M059J (cell line): ENCODE measurements at places on chromosomes 7 and 10. TPM values are rescaled to one million over a fixed set of nuclear protein-coding genes. Genes with fewer than 3 reads are reported as not detected.

Gene ADCYAP1R1
- not detected in 2 replicates for total RNA-seq

Gene ATAD1
- total RNA-seq: 21.4 and 40.7 TPM in 2 replicates

Gene DNAJC30
- total RNA-seq: 1.1 and 1.8 TPM in 2 replicates

Gene CRYGN
- total RNA-seq: not detected in 2 replicates

Gene MYH16
- 0.05 and 0.34 TPM in 2 replicates for total RNA-seq

Gene HOXA3
- 0.86 and 8.6 TPM in 2 replicates for total RNA-seq

Gene KDM7A
- 0.64 and 0.69 TPM in 2 replicates for total RNA-seq

Gene NPTX2
- not detected in 2 replicates for total RNA-seq

Gene MOGAT3
- not detected in 2 replicates for total RNA-seq

Gene PNLIPRP1
- not detected in 2 replicates for total RNA-seq

Gene PDIA4
- total RNA-seq: 307 and 409 TPM in 2 replicates

Gene FGFR2
- 2.1 and 6.8 TPM in 2 replicates for total RNA-seq

Gene HYAL4
- not detected in 2 replicates for total RNA-seq

Gene FANK1
- 4.5 and 11.2 TPM in 2 replicates for total RNA-seq

Gene JAZF1
- total RNA-seq: 6.7 and 6.9 TPM in 2 replicates

Gene IGF2BP3
- 50.6 and 76.9 TPM in 2 replicates for total RNA-seq

- DNase-seq: no peak
These were observed 323.5 kb downstream of the PTPRN2 start for GRCh38 chr7:158263964-158264748.

DNA sequence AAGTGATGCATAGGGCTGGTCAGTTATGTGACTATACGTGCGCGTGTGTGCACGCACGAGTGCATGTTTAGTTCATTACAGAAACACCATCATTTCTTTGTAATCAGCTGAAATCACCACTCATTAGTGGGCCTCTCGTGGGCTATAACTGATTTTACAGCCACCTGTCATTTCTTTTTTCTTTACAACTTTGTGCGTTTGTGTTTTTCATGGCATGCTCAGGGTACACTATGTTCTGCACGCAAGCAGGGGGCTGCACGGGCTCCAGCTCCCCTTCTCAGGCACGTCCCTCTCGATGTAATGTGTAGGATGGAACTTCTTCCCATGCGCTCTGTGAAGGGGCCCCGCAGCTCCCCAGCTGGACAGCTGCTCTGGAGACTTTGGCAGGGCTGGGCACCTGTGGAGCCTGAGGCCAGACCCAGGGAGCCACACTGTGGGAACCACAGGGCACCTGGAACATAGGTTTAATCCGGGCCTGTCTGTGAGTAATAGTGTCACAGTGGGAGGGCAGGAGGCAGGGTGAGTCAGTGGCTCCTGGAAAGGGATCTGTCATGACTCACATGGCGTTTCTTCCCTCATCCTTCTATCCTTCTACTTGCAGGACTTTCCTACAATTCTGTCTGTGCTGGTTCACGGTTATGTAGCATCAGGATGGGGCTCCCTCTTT lies 4.9 kb downstream of the GCK start:
- DNase-seq: peak; percentile 96

GRCh38 chr7:90965211-90965610 lies 299.0 kb upstream of the FZD1 start:
- DNase-seq: no peak

DNA sequence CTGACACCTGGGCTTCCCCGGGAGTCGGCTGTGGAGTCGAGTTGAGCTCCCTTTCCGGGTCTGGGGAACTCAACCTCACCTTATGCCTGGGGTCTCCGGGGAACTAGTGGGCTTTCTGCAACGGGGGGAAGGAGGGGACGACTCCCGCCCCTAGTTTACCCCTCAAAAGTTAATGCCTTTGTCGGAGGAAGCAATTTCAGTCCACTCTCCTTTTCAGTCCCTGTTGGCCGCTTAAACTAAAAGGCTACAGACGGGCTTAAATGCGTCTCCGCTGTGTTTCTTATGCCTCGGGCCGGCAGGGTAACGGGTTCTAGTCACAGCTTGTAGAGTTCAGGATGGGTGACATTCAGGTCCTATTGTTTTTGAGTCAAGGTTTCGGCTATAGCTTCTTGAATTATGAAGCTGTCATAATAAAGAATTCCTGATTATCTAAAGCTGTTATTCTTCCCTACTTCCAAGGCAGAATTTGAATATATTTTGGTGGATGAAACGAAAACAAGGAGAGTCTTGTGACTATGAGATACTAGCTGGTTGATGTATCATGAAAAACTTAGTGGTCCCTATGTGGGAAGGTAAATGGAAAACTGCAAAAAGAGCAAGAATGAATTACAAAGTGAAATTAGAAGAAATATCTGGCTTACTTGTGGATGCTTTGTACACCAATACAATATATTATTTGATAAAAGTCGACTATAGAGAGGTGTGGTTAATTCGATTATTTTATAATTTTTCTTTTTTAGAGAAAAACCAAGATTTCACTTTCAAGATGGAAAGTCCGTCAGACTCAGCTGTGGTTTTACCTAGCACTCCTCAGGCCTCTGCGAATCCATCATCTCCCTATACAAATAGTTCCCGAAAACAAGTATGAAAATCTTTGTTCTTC lies 495 bp downstream of the SFR1 start:
- DNase-seq: peak; percentile 38

GRCh38 chr7:27930910-27931476 lies 191.0 kb downstream of the TAX1BP1 start:
- no peak for DNase-seq

- peak; percentile 67 for DNase-seq
These were observed 220.9 kb upstream of the MKLN1 start for GRCh38 chr7:131106681-131107336.

DNA sequence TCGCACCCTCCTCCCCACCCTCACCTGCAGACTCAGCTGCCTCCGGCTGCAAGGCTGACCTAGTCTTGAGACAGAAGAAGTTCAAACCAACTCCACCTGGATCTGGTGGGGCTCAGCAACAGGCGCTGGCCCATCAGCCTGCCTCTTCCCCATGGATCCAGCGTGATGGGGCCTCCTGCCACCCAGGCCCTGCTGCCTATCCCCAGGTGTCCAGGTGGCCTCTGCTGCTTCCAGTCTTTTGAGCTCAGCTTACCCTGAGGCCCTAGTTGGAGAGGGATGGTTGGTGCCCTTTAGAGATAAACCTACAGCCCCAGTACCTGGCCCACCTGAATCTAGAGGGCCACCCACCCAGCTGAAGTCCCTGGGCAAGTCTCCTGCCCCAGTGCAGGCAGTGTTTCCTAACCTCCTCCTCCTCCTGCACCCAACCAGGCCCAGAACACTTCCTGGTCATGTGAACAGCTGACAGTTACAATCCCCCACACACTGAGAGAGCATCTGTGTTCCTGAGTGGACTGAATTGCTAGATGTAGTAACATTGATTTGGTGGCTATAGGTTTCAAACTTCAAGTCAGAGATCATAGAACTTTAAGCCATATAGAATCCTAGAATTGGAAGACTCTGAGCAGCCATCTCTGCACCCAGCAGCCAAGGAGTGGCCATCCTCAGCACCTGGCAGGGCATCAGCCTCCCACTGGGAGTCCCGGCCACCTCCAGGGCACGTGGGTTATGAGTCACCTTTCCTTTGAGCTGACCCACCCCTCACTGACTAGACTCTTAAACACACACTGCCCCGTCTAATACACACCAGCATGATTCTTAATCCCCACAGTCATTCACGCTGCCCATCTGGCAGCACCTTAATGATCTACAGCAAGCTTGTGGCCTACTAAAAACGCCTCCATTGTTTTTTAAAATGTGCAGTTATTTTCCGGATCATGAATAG lies 51.9 kb downstream of the ALOX5 start:
- peak; percentile 45 for DNase-seq

GRCh38 chr10:125479059-125479458 lies 203.9 kb downstream of the TEX36 start:
- DNase-seq: peak; percentile 44

DNA sequence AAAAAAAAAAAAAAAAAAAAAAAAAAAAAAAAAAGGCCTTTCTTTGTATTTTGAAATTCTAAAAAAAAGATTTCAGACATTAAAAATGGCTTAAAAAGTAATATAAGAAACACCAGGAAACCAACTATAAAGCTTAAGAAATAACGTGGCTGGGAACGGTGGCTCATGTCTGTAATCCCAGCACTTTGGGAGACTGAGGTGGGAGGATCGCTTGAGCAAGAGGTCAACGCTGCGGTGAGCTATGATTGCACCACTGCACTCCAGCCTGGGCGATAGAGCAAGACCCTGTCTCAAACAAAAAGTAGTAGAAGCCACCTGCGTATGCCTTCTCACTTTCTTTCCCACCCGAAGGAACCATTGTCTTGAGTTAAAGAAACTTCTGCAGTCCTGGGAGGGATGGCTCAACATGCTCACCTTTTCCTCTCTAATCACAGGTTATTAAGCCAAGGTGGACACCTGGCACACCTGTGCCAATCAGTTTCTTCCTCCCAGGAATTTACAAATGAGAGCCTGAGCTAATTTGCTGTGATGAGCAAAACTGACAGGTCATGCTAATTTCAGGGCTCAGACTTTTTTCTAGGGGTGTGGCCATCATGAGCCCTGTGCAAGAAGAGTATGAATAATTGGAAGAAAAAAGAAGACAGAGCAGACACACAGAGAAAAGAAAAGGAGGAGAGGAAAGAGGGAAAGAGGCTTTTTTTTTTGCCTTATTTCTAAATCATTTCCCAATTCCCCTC lies 72.0 kb upstream of the PARD3 start:
- no peak for DNase-seq

GRCh38 chr7:9761224-9761623 lies 1212.4 kb upstream of the PHF14 start:
- no peak for DNase-seq

DNA sequence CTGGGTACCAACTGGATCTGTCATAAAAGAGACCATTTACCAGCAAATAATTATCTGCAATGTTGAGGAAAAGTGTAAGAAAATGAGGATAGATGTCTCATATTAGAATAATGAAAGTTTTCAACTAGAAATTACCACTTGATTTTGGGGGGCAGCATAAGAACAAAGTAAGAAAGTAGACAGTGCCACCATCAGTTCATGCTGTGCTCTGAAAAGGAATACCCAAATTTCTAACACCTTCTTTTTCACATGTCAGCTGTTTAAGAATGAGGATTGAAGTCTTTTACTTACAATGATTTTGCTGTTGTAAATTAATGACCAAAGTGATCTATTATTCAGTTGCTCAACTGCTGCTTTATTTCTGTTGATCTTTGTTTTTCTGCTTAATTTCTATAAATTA lies 578.3 kb downstream of the ETV1 start:
- no peak for DNase-seq

DNA sequence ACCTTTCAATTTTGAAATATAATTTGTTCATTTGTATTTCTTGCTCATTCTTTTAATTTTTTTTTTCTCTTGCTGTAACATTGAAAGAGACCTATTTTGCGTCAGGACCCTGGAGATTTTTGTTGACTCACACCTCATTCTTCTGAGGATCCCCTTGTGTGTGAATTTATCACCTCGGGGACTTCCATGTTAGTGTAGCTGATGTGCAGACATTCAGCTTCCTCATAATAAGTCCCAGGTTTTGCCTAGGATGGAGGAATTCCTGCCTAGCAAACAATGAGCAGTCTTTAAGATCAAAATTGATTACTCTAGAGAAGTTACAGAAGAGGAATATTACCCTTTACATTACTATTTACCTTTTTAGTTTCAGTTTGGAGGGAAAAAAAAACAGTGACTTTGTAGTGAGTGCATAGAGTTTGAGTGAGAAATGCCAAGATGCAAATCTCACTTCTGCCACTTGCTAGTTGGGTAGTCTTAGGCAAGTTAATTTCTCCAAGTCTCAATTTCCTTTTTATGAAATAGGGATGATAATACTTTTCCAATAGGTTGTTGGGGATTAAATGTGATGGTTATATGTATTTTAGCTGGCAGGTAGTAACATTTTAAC lies 14.3 kb downstream of the TES start:
- no peak for DNase-seq

GRCh38 chr10:7819121-7819460 lies 786 bp downstream of the TAF3 start:
- peak; percentile 44 for DNase-seq

- DNase-seq: no peak
These were observed 179.0 kb upstream of the DKK1 start for GRCh38 chr10:52135101-52135500.

DNA sequence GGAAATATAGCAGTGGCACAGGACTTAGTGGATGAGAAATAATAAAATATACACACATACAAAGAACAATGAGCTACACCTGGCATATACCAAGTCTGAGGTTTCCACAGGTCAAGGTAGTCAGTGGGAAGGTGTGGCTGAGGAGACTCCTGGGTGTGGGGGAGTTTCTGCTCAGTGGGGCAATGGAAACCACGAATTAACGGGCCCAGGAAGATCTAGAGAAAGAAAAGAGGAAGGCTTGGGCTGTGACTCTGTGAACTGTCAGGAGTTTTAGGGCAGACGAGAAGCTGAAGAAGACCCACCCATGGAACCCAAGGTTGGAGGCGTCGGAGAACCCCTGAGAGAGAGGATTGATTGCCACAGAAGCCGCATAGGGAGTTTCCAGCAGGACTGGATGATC lies 196.5 kb downstream of the HERPUD2 start:
- DNase-seq: no peak

- no peak for DNase-seq
These were observed 468.6 kb upstream of the ZMIZ1 start for GRCh38 chr10:78600121-78600665.

GRCh38 chr7:66143876-66144332 lies 29.3 kb downstream of the CRCP start:
- no peak for DNase-seq

- DNase-seq: no peak
These were observed 23.9 kb downstream of the CACUL1 start for GRCh38 chr10:118730756-118731456.

GRCh38 chr7:99422625-99423024 lies 13.9 kb downstream of the BUD31 start:
- no peak for DNase-seq
